ENCODE measurements at places on chromosomes 2 and 18.

- no peak for DNase-seq
These were observed 14.1 kb downstream of the ZFP36L2 start for GRCh38 chr2:43212216-43212835.

- DNase-seq: no peak
These were observed 48.7 kb upstream of the CD226 start for GRCh38 chr18:69996417-69996816.

DNA sequence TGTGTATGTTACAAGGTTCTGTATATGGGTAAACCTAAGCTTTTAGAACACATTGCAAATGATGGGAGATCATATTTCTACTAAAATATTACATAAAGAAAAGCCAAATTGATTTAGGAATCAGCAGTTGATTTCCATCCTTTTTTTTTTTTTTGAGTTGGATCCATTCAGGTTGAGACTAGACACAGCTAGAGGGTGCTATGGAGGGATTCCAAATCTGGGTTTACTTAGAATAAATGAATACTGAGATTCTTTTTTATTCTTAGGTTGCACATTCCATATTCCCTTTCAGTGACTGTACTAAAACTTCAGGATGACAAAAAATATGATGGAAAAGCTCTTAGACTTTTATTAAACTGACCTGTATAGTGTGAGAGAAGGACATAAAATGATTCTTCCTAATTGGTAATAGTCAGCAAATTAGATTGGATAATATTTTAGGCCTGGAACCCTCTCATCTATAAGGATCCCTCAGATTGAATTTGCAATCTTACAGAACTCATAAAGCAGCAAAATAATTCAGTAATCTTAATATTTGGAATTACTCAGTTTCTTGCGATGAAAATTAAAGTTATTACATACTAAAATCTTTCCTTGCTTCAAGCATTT lies 183.3 kb upstream of the SESTD1 start:
- DNase-seq: no peak

DNA sequence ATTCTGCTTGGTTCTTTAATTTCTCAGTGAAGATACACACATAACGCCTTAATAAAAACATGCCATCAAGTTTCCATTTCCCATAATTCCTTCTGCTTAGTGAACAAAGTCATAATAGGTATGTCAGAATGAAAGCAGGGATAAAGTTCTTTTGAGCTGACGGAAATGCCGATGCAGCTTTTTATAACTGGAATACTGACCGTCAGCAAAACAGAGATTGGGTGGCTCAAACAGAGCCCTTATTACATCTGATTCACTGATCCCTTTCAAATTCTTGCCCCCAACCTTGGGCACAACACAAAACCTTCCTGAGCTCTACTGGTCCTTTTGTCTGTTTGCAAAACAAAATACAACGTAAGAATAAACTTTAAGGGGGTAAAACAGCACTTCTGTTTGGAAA lies 140.4 kb downstream of the CDH2 start:
- DNase-seq: no peak

DNA sequence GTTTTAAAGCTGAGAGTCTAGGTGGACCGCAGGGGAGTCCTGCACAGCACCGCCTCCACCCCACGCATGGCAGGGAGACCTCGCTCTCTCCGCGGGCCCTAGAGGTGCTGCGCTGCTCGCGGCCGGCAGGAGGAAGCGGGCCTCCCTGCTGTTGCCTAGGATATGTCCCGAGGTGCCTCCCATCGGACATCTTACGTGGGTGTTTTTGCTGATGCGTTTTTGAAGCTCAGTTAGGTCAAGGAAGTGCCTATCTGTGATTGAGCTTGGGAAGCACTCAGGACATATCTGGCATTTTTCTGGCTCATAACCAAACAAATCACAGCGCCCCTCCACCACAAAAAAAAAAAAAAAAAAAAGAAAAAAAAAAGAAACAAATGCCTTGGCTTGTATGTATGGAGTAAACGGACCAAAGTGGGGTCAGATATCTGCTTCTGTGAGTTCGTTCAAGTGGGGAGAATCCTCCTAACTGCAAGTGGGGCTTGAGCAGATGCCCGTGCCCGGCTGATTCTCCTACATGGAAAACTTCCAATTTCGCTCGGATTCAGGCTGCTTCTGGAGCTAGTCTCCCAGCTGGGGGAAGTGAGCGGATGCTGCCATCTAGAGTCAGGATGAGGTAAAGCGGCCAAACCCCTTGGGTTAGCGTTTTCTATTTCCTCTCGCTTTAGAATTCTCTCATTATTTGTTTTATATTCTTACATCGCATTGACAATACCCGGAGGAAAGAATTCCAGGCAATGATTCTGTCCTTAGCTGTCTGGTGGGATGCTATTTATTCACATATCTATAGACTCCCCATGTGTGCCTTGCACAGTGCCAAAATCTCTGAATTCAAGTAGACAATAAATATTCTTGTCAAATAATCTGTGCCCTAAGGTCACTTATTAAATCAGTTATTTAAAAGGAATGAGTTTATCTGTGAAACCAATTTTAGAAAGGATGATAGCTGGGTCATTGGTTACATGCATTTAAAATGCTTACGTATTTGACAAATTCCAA lies 95.3 kb downstream of the CD8B2 start:
- peak; percentile 80 for DNase-seq

- DNase-seq: no peak
These were observed 48.8 kb upstream of the PLB1 start for GRCh38 chr2:28447086-28447485.

- DNase-seq: no peak
These were observed 3.1 kb upstream of the KCNJ13 start for GRCh38 chr2:232779465-232779864.

DNA sequence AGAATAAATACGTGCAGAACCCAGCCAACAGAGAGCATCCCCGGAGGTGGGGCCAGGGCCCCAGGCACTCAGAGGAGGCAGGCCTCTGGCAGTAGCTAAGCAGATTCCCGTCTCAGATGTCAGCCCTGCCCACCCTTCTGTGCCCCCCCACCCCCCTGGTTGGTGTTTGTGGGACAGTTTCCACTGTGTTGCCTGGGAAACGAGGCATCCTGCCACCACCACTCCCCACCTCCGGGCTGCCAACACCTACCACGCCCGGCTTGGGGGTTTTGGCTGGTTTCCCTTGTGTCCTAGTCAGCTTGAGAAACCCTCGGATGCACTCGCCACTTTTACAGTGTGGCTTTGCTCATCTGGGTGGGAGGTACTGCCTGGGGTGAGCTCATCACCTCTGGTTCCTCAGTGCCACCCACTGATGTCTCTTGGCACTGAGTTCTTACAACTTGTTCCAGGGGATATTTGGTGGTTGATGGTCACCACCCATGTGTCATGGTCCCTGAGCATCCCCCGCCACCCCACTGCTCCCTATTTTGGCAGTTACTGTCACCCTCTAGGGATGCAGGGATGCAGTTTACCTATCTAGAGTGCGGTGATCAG lies 72.4 kb upstream of the YWHAQ start:
- DNase-seq: no peak

- DNase-seq: no peak
These were observed 95.9 kb upstream of the GRB14 start for GRCh38 chr2:164717000-164717803.

- DNase-seq: no peak
These were observed 33.8 kb downstream of the TRIP12 start for GRCh38 chr2:229888031-229888430.

GRCh38 chr18:30132959-30133358 lies 909.6 kb downstream of the DSC3 start:
- DNase-seq: no peak

- no peak for DNase-seq
These were observed 58.5 kb downstream of the ADD2 start for GRCh38 chr2:70709275-70710037.

GRCh38 chr2:43005245-43005974 lies 213.0 kb upstream of the HAAO start:
- no peak for DNase-seq
